Frontal cortex (tissue), 4 donors: ENCODE measurements at places on chromosomes 12 and 14. TPM values are rescaled to one million over a fixed set of nuclear protein-coding genes. Genes with fewer than 3 reads are reported as not detected.

The ARHGEF25 gene
- 38.3 TPM for total RNA-seq

The FGF6 gene
- total RNA-seq: not detected

The PCNX1 gene
- total RNA-seq: 155 TPM

The NELL2 gene
- 2,116 TPM for total RNA-seq
